ENCODE measurements at places on chromosomes 1 and 21.

DNA sequence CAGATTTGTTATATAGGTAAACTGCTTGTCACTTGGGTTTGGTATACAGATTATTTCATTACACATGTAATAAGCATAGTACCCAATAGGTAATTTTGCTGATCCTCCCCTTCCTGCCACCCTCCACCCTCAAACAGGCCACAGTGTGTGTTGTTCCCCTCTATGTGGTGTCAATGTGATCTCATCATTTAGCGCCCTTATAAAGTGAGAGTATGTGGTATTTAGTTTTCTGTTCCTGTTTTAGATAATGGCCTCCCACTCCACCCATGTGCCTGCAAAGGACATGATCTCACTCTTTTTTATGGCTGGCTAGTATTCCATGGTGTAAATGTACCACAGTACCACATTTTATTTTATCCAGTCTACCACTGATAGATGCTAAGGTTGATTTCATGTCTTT, 522.1 kb upstream of the LRRC7 start:
- DNase-seq = no peak

- no peak for DNase-seq
These were observed 384.6 kb downstream of the PLPP3 start for GRCh38 chr1:56194701-56195300.

DNA sequence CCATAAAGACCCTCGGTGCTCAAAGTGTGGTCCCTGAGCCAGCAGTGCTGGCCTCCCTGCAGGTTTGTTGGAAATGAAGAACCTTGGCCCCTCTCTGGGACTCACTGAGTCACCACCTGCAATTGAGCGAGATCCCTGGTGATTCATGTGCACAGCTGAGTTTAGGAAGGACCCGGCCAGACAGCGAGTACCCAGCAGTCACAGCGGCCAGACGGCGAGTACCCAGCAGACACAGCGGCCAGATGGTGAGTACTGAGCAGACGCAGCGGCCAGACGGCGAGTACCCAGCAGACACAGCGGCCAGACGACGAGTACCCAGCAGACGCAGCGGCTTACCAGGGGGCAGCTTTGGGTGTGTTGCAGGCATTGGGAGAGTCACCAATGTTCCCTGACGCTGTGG, 123.8 kb downstream of the PRDM16 start:
- no peak for DNase-seq

GRCh38 chr1:151989211-151989862, 4.3 kb downstream of the S100A10 start:
- no peak for DNase-seq

DNA sequence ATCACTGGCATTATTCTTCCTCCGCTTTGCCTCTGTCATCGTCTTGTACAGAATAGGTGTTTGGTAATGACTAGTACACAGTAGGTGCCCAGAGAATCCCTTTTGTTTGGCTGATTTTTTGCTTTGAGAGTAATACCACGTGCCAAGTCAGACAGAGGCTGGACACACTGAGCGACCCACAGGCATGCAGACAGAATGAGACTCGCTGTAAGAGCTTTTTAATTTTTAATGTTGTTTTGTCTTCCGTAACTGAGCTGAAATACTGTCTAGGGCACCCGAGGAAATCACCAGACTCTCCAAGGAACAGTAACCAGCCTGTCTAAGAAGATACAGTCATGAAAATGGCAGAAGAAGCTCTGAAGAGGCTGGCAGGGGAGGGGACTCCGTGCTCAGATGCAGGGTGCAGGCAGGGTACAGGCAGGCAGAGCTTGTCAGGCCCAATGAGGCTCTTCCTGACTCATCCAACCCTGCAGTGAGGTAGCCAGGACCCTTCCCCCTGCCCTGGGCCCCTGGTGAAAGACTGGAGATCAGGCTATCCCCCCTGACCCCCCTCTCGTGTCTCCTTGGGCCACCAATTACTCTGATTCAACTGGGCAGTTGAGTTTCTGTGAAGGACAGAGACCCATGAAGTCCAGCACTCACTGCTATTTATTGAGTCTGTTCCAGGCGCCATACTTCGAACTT, 60.1 kb upstream of the ECE1 start:
- no peak for DNase-seq

DNA sequence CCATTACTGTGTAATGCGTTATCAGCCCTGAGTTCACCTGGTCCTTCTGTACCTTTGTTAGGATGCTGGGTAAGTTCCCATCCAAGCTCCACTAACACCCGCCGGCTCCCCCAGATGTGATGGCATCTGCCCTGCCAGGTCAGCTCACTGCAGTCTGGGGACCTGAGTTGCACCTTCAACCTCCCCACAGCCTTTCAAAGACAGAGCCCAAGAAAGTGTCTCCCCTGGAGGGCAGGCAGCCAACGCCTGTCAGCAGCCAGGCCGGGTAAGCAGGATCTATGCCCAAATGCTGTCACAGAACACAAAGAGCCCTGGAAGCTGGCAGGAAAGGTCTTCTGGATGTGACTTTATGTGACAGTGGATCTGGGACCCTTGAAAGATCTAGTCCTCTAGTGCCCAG, 13.7 kb downstream of the MRAP start:
- DNase-seq = no peak

DNA sequence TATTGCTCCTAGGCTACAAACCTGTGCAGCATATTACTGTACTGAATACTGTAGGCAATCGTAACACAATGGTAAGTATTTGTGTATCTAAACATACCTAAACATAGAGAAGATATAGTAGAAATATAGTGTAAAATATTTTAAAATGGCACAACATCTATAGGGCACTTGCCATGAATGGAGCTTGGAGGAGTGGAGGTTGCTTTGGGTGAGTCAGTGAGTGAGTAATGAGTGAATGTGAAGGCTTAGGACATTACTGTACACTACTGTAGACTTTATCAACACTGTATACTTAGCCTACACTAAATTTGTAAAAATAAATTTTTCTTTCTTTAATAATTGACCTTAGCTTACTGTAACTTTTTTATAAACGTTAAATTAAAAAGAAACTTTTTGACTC, 7.9 kb downstream of the LEFTY2 start:
- no peak for DNase-seq

DNA sequence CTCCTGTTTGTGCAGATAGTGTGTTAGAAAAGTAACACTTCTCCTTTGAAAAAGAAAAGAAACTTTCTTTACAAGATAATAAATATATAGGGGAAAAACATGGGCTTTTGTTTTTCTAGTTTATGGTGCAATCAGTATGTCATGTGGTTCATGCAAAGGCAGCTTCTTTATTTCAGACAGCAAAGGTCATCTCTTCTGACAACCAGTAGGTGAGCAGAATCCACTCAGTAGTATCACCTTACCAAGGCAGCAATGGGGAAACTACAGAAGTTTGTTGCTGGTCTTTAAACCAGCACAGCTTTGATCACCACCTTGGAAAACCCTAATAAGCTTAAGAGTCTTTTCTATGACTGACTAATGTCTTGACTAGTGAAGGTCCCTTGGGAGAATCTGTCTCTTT, 13.0 kb upstream of the SAMSN1 start:
- no peak for DNase-seq

DNA sequence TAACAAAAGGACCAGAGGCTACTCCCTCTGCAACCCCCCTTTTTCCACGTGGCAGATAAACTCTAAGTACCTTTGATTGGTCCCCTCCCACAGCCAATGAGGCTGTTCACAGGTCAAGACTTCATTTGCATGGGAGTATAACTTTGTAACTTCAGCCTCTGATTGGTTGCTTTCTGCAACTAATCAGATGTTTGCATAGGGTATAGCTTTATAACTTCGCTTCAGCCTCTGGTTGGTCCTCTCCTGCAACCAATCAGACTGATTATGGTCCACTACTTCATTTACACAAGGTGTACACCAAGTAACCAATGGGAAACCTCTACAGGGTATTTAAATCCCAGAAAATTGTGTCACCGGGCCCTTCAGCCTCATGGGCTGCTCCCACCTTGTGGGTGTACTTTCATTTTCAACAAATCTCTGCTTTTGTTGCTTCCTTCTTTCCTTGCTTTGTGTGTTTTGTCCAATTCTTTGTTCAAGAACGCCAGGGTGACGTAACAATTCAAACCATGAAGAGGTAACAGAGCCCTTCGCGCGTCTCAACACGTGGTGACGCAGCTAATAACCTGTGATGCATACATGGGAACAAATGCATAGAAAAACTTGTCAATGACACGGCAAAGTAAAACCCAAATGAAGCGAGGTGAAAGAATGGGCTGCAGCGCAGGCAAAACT, 47.2 kb downstream of the VPS26C start:
- DNase-seq = peak; percentile 28

DNA sequence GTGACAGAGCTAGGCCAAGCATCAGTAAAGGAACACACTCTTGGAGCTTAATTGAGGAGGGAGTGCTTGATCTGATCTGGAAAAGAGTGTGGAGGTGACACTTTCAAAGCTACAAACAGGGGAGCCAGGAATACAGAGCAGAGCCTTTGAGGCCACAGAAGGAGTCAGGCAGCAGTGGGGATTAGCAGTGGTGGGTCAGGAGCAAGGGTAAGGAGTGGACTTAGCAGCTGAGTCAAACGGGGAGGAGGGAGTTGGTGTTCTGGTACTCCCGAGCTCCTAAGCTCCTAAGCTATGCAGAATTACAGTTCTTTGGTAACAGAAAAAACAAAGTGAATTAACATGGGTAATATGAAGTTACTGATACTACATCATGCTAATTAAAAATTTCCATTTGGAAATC, 14.5 kb downstream of the RAB4A start:
- no peak for DNase-seq

GRCh38 chr1:7594002-7594713, 176.9 kb upstream of the VAMP3 start:
- DNase-seq = no peak

DNA sequence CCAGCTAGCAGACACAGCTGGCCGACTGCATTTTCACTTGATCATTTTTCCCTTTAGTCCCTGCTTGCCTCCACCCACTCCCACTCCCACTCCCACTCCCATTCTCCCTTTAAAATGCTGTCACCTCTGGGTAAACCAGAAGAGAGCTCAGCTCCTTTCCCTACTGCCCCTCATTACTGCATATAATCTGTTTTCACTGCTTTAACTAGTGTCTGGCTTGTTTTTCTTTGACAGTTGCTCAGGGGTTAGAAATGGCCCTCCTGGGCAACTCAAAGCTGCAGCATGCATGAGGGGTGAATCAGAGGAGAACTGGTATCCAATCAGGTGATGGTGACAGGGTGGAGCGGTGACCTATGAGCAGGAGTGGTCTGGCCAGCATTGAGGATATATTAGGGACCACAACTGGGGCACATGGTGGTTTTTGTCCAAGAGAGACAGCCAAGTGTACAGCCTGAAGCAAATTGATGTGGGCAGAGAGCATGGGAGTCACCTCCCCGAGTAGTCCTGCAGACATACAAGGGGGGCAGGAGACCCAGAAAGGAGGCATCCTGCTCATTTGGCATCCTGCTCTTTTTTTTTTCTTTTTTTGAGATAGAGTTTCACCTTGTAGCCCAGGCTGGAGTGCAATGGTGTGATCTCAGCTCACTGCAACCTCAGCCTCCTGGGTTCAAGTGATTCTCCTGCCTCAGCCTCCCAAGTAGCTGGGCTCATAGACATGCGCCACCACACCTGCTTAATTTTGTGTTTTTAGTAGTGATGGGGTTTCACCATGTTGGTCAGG, 42.6 kb upstream of the SRSF10 start:
- DNase-seq = no peak

DNA sequence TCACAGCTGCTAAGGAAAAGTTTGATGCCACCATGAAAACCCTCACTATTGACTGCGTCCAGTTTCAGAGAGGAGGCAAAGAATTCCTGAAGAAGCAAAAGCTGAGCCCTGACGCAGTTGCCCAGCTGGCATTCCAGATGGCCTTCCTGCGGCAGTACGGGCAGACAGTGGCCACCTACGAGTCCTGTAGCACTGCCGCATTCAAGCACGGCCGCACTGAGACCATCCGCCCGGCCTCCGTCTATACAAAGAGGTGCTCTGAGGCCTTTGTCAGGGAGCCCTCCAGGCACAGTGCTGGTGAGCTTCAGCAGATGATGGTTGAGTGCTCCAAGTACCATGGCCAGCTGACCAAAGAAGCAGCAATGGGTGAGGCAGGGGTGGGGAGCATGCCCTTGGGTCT, 9.5 kb downstream of the CZIB start:
- no peak for DNase-seq

- DNase-seq = no peak
These were observed 460.7 kb upstream of the RGS18 start for GRCh38 chr1:191697556-191697955.

DNA sequence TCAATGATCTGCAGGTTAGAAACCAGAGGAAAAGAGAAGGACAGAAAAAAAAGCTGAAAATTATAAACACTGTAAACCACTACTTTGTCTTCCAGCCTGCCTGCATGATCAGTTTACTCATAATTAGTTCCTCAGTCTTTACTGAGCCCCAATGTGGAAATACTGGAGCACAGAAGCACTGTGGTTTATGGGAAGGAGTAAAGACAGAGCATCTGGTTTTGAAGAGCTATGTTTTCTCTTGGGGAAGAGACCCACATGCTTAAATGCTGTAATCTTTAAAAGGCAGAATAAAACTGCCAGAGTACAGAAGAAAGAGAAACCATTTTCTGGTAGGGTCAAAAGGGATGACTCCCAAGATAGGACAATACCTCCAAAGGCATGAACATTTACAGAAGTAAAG, 159.0 kb upstream of the ZNHIT6 start:
- no peak for DNase-seq

DNA sequence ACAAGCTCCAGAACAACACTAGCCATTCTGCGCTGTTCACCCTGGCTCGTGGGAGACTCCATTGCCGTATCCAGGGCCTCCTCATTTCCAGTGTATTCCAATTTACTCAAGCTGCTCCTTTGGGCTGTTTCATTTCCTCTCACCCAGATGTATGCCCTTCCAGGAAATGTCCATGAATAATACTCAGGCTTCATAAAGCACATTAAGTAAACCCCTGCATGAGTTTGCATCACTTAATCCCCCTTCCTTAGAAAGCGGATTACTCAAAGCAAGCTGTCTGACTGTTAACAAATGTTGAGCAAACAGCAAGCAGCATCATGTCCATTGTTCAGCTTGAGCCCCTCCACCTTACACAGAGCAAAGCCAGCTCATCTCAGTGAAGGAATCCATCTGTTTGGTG, 403.6 kb upstream of the PBX1 start:
- DNase-seq = no peak

DNA sequence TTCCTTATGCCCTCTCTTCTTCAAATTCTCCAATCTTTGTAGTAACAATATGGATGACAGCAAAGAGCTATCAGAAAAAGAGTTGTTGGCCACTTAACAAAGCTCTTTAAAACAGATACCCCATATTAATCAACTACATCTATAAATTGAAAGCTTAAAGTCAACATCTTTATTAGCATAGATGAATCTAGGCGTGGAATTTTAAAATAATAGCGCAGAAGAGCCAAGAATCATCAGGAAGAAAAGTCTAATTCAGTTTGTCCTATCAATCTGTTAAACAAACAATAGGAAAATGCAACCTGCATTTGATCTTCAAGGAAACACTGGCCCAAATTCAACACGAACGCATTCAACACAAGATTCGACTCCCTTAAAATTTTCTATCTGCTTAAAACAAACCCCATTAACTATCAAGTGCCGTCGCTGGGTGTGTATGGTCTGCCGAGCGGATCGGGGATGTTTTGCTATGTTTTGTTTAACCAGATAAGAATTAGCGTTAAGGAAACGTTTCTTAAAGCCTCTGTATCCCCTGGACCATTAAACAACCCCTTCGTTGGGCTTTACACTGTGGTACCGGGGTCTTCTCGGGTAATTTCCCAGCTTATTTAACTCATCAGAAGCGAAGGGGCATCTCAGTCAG, 1.0 kb downstream of the LYST start:
- no peak for DNase-seq

Measured in NAMALWA (cell line).